ENCODE measurements at places on chromosomes 16 and 17.

DNA sequence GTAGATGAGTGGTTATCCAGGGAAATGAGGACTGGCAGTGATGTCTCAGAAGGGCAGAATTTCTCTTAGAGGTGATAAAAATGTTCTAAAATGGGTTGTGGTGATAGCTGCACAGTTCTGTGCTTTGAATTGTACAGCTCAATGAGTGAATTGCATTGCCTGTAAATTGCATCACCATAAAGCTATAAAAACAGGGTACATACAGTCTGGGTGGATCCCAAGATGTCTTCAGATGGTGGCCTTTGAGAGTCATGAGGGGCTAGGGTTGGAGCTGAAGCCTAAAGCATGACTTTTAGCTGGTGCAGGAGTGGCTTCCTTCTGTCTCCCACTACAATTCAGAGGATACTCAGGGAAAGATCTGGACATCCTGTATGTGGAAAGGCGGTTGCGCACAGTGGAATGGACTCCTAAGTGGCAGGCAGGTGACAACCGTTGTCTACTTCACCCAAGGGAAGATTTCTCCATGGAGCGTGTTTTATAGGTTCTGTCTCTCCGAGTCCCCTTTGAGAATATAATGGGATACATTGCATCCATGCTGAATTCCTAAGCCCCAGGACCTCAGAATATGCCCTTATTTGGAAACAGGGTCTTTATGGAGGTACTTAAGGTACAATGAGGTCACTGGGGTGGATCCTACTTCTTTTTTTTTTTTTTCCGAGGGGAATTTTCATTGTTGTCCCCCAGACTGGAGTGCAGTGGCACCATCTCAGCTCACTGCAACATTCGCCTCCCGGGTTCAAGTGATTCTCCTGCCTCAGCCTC, 1.6 kb upstream of the IL32 start:
- no peak for DNase-seq

DNA sequence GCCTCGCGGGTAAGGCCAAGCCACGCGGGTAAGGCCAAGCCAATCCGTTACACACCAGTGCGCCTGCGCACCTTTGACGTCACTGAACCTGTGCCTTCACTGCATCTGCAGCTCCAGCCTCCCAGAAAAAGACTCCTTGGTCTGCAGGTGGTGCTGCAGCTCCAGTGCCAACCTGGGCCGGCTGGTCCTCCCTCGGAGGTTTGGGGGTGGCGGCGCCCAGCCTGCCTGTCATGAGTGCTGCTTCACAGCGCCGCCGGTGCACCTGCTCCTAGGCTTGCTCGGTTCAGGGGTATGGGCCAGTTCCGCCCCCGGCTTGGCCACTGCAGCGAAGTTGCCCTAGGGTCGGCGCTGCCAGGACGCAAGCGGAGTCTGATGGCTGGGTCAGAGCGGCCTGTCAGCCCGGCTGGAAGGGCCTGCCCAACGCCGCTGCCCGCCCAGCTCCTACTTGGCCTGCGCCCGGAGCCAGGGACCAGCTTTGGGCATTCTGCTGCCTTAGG, 146.6 kb downstream of the USP22 start:
- DNase-seq, result no peak

DNA sequence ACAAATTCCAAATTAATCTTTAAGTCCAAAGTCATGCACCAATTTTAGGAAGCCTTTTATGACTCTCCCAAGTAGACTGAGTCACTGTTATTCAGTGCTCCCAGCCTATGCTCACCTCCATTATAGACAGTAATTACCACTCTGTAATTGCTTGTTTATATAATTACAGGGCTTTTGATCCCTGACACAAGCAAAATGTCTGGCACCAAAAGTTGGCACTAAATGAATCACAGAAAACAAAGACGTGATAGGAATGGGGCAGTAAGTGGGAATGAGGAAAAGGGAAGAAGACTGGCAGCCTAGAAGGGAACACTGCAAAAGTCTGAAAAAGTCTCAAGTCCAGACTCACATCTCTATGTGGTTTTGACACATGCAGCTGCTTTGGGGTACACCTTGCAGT, 94.1 kb downstream of the SLC39A11 start:
- no peak for DNase-seq

GRCh38 chr16:75306099-75306762, 54.8 kb upstream of the BCAR1 start:
- no peak for DNase-seq

GRCh38 chr17:6346986-6347385, 87.9 kb downstream of the AIPL1 start:
- DNase-seq, result no peak

DNA sequence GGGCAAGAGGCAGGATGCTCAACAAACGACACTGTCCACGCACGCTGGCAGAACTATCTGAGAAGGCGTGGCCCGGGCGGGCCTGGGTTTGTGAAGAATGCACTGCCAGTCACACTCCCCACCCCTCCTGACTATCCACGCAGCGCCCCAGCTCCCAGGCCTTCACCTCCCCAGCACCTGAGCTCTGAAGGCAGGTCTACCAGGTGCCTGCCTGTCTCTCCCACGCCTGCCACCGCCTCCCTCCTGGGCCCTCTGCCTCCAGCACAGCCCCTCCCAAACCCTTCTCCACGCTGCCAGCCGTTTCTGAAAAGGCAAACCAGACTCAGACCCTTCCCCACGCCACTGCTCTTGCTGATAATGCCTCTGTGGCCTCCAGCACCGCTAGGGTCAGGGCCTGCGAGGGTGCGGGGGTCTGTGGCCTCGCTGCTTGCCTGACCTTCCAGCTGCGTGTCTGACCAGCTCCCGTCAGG, 11.6 kb downstream of the MYBBP1A start:
- DNase-seq, result no peak

DNA sequence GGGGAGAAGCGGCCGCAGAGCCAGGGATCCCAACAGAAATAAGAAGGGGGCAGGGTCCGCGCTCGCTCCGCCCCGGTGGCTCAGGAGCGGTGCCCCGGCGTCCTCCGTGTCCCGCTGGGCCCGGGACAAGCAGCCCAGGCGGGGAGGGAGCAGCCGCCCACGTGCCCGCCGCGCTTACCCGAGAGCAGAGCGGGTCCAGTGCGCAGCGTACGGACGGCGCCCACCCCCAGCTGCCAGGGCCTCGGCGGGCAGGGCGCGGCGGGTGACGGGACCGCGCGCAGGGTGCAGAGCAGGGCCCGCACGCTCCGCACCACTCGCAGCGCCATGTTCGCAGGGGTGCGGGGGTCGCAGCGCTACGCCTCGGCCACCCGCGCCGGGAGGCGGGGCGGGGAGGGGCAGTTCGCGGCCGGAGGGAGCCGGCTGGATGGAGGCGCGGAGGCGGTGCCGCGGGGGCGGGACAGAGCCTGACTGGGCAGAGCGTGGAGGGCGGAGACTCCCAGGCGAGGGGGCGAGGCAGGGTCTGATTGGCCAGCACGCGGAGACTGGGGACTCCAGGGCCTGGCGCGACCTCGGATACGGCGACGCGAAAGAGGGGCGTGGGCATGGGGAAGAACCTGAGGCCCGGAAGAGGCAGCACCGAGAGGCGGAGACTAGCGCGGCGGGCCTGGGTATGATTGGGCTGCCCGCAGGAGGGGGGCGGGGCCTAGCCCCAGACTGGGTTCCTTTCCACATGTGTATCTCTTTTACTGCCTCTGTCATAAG, at the start of gene GCSH:
Gene GCSH (minus strand): TSS at position 443 of the 762 bp plus-strand sequence. CDS start 117 bp downstream, at position 326.
- peak; percentile 80 for DNase-seq

DNA sequence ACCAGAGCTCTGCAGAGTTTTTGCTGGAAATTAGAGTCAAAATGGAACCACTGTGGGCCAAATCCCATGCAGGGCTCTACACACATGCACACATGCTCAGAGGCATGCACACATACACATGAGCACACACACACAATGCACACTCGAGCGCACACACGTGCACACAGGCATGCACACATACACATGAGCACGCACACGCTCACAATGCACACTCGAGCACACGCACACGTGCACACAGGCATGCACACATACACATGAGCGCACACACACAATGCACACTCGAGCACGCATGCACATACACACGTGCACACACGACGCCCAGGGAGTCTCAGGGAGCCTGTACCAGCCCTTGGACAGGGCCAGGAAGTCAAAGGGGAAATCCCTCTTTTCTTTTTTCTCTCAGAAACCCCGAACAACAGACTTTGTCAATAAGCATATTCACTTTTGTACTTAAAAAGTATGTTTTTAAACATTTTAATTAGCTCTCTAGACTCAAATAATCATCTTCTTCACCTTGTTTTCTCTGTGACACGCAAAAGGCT, 8.5 kb upstream of the METRNL start:
- DNase-seq, result no peak

GRCh38 chr16:68607443-68607842, 37.7 kb upstream of the CDH3 start:
- no peak for DNase-seq

DNA sequence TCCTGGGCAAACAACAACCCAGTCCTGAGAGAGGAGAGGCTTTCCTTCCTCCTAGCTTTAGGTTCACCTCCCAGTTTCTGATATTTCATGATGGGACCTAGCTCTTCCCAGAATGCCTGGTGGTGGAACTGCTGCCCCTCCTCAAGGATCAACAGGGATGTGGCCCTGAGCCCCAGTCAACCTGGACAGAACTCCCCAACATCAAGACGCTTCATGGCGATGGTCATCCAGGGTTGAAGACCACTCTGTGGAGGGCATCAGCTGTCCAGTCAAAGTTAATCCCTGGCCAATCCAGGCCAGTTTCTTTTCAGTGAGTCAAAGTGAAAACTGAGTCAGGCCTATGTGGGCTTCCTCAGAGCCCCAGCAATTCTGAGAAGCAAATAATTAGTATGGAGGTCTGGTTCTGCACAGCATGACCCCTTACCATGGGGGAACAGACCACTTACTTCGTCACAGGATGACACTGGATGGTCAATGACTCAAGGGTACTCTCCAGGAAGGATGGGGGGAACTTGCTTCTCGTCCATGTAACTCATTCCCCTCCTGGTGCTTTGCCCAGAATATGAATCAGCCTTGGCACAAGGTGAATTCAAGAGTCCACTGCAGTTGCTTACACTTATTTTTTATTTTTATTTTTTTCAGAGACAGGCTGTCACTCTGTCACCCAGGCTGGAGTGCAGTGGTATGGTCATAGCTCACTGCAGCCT, 14.7 kb upstream of the XYLT2 start:
- DNase-seq, result no peak

DNA sequence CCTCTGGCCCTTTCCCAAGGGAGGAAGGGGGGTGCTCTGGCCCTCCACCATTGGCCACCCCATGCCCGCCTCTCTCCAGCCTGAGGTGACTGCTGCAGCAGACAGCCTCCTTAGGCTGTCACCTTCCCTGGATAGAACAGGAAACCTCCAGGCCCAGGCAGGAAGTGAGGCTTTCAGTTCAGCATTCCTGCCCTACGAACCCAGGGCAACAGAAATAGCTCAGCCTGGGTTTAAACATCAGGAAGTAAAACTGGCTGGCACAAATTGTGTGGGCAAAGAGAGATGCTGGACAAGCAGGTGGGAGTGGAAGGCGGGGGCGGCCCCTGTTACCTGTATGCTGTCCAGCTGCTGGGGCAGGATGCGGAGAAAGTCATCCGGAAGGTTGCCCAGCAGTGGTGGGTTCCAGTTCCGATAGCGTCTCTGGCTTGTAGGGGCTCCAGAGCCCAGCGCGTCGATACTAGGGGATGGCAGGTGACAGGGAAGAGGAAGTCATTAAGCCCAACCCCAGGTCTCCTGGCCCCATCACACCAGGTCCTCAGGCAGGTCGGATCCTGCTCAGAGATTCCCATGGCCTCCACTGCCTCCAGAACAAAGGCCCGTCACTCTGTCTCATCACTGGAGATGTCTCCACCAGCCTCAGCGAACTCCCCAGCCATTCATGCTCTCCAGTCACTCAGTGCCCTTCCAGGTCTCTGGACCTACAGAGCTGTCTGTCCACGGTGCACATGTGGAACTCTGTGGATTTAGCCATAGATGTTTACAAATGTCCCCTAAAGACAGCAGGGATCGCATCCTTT, 23.6 kb upstream of the MRPS23 start:
- no peak for DNase-seq

DNA sequence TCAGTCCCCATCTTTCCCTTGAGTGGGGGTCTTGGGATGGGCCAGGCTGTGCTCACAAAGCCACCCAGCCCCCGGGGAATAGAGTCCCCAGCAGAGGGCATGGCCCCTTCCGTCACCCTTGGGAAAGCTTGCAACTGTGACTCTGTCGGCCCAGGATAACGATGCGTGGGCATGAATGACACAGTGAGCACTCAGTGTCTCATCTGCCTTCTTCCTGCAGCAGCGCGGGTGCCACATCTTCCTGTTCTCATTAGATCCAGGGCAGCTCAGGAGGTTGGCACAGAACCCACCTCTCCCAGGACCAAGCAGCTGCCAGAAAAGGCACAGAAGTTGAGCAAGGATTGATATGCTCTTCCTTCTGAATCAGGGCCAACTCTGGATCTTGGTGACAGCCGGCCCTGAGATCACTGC, 84.7 kb downstream of the MRC2 start:
- no peak for DNase-seq

GRCh38 chr17:17472333-17472920, 4.4 kb upstream of the MED9 start:
- DNase-seq, result no peak

DNA sequence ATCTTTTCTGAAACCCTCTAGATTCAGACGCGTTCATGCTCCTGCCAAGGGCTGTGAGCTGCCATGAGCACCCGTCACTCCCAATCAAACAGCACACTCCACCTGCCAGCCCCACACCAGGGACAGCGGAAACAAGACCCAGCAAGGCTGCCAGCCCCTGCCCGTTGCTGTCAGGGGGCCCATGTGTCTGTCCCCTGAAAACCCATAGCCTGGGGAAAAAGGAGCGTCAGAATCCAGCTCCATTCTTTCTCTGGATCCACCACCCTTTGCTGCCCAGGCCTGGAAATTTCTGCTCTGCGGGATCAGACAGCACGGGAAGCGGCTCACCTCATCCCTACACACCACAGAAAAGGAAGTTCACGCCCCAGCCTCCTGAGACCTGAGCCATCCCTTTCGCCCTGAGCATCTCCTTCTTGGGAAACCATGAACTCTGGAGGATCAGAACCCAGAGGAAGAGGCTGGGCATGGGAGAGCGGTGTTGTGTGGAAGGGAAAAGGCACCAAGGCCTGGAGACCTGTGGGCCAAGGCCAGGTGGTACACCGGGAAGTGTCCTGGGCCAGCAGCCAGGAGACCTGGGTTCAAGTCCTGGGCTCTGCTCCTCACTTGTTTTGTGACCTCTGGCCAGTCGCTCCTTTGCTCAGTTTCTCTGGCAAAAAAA, 51.5 kb upstream of the RCVRN start:
- DNase-seq, result no peak

Data from left renal cortex interstitium (tissue), 4 donors.